ENCODE measurements at places on chromosomes 1 and 21.
A peak's percentile ranks its signal among the peaks of the same experiment; 100 is the strongest.

- no peak for DNase-seq
Observed at GRCh38 chr1:226684026-226684425, 55.1 kb downstream of the ITPKB start.

DNA sequence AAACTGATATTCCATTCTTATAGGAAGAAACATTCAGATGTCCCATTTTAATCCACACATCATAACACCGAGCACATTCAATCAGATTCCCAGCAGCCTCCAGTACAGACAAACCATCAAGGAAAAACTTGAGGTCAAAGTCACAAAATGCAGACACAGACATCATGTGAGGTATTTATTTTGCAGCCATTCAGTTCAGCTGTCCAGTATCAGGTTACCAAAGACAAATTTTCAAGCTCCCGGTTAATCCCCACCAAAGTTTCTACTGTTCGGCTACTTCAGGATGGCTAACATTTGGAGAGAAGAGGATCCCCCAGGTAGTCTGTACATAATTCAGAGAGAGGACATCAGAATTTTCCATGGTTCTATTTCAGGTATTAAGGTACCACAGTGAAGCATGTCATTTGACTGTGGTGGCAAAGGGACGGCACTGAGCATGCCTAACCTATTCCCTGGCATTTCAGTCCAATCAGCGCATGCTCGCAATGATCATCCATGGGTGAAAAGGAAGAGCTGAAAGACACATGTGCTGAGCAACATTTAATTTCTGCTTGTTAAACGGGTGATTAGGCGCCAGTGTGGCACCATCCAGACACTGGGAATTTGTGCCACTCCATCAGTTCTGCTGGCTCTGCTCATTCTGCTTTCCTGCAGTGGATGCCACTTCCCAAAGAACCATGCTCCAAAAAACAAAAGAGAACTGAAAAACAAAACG is 13.6 kb upstream of the NDC1 start:
- DNase-seq, result no peak

DNA sequence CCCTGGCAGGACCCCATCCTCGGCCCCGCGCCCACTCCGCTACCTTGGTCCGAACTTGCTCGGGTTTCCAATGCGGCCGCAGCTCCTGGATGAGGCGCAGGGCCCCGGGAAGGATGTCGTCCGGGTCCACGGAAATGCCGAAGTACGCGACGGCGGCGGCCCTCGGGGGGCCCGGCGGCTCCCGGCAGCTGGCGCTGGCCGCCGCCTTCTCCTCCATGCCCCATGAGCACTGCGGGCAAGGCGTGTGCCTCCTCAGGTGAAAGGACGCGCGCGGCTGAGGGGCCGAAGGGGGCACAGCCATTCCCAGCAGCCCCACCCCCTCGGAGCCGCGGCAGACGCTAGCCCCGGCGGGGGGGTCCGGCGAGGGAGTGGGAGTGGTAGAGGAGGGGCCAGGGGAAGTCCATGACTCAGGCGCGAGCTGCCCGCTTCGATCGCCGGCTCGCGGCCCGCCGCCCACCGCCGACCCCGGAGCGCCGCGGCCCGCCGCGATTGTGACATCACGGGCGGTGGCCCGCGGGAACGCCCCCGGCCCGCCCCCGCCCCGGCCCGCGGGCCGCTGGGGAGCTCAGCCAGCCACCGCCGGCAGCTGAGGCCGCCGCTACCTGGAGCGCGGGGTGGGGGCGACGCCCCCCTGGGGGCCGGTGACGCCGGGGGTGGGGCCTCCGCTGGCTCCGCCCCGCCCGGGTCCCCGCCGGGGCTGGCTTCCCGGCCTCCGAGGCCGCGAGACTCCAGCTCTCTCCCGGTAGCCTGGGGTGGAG is at the start of gene ETNK2:
Gene ETNK2, minus strand, starts transcription at position 493 of the 758 bp plus-strand sequence. Its CDS starts 192 bp downstream, at position 301.
- DNase-seq, result peak; percentile 68

GRCh38 chr1:73034271-73034670 is 751.9 kb upstream of the NEGR1 start:
- DNase-seq, result no peak

DNA sequence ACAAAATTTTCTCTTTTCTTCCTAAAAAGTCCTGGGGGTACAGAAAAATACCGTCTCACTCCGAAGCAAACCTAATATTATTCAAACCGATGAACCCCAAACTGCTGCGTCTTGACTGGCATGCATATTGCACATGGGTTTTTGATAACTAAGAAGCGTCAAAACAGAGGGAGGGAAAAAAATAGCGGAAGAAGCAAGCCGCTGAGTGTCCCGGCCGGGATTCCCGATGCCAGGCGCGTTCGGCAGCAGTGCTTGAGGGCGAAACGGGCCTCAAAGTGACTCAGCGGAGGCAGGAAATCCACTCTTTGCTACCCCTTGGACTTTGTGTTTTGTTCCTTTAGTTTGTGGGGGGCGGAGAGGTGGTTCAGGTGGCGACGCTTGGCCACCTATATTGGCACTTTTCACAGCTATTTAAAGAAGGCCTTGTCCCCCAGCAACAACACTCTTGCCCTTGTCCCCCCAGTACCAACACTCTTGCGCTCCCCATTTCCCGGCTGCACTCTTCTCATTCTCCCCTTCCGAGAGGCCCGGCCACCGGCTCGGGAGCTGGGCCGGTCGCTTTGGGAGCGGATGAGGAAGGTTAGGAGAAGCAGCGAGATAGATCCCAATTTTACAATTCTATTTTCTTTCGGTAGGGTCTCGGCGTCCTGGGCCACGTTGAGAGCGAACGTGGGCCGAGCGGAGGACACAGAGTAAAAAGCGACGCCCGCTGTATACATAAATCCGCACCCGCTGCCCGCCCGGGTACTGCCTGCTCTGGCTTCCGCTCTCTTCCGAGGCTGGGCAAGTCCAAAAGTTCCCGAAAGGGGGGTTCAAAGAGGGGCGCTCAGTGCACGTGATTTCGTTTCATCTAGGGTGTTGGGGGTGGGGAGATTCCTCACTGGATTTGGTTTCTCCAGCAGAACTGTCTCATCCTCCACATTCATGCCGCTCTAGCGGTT is 2.5 kb downstream of the LMX1A start:
- no peak for DNase-seq

GRCh38 chr1:174800876-174801275 is 198.9 kb upstream of the CACYBP start:
- no peak for DNase-seq

GRCh38 chr1:40612345-40612831 is 53.1 kb downstream of the RIMS3 start:
- peak; percentile 67 for DNase-seq
